Omental fat pad (tissue), 4 donors: ENCODE measurements at places on chromosomes 2 and 18. TPM values are rescaled to one million over a fixed set of nuclear protein-coding genes. Genes with fewer than 3 reads are reported as not detected.

GRCh38 chr18:22446325-22446724, 28.6 kb upstream of the CTAGE1 start:
- no peak for DNase-seq

Gene OXER1
- not detected for total RNA-seq

Gene VAMP5
- 51.4 TPM for total RNA-seq

- no peak for DNase-seq
Observed at GRCh38 chr18:49999128-49999527, 185.8 kb upstream of the ACAA2 start.

DNA sequence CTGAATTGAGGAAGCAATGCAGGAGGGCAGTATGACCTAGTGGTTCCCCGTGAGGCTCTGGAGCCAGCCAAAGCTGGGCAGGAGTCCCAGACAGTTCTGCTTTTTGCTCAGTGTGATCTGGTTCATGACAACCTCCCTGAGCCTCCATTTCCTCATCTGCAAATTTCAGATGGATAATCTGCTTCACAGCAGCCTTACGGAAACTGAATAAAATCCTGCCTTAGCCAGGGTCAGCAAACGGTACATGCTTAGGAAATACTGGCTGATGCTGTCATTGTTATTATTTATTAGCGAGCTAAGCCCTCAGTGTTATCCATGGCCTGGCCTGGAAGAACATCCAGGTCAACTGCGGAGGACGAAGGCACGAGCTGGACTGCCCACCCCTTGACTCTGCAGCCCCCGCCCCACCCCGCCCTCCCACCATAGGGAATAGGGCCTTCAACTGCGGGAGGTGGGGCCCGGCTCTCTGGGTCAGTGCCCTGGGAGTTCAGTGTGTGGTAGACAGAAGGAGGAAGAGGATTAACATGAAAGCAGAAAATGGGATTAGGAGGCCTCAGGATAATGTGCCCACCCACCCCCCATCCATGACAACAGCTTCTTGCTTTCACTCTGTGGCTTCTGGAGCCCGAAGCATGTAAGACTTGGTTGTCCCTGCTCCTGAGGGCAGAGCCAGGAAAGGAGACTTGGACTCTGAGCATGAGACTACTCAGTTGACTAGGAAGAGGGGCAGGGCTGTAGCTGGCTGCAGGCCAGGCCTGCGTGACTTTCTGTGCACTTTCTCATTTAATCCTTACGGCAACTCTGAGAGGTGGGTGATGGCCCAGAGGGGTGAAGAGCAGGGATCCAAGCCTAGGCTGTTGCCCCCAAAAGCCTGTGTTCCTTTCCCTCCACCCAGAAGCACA, 13.1 kb downstream of the PKDCC start:
- DNase-seq = no peak

Gene SLC4A5
- 3.0 TPM for total RNA-seq

DNA sequence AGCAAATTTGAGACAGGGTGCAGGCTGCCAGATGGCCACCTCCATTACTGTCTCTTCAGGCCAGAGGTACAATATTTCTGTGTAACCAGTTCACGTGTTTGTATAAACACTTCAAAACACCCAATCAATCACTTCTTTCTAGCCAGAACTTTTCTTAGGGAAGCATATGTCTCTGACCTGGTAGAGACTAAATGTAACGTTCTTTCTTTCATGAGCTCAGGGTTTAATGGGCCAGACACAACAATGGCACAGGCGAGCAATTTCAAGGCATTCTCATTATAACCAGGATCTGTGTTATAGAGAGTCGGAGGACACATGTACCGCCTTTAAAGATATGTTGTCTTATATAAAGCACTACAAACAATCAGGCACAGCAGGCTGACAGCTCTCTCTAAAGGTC, 1846.4 kb upstream of the PIK3C3 start:
- no peak for DNase-seq

GRCh38 chr2:118922254-118922653, 19.7 kb upstream of the MARCO start:
- DNase-seq = no peak

- no peak for DNase-seq
Observed at GRCh38 chr2:229475778-229476177, 204.7 kb upstream of the PID1 start.

DNA sequence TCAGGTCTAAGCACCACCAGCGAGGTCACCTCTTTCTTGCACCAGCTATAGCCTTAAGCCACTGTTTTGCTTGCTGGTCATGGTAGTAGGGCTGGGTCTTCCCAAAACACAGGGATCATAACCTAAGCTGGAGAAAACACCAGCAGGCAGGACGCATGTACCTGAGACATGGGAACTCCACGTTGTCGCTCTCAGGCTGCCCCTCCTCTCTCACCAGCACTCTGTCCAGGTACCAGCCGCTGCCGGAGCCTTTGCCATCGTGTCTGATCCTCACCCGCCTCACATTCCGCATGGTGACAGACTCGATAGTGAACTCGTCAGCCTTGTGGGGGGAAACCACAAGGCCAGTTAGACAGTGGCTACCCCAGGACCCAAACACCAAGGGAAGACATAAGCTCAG, 79.5 kb downstream of the LOXHD1 start:
- DNase-seq = no peak

Gene CNOT9
- total RNA-seq = 41.1 TPM

Gene TMEM17
- total RNA-seq = 1.2 TPM

GRCh38 chr2:98588880-98589431, 19.4 kb downstream of the COA5 start:
- no peak for DNase-seq

Gene REG1B
- total RNA-seq = not detected

Gene ALK
- total RNA-seq = 0.12 TPM

DNA sequence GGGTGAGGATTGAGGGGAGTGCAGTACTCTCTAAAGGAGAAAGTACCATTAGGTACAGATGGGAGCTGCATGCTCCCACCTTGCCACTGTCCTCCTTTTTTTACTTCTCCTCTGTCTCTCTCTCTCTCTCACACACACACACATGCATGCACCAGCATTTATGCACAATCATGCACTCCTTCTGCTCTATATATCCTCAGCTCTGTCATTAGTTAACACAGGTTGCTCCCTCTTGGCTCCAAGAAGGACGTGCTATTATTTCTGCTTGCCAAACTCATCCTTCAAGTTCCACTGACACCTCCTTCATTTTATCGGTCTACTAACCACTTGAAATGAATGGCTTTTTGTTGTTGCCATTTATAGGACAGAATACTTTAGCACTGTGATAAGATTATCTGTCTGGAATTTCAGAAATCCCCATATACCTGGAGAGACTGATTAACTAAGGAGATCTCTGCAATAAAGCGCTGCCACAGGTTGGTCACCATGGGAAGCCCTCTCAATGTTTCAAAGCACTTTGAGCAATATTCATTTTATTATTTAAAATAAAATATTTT, 178.5 kb upstream of the TRIB2 start:
- no peak for DNase-seq

DNA sequence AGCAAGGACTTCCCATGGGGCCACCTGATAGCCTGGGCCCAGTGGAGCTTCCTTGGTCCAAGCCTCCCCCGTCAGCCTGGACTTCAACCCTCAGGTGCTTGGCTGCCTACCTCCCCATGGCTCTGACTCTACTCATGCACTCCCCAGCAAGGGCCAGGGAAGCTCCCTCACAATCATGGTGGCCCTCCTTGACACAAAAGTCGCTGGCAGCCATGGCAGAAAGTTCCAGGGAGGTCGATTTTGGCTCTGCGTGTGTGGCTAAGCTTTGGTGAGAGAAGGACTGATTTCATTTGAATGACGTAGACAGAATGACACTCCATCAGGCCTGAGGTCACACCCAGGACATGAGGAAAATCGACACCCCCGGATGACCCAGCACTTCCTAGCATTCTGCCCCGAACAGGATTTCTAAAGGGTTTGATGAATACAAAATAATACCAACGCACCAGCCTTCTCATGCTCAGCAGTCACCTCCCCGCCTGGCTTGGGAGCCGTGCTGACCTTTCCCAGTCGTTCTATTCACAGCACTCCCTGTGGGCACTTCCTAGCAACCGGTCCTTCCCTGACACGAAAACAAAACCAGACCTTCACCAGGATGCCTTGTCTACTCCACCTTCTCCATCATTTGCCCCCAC, 52.7 kb downstream of the LBH start:
- DNase-seq = no peak

Gene KIF3C
- 6.2 TPM for total RNA-seq

Gene DAPL1
- 1.5 TPM for total RNA-seq

Gene METAP1D
- total RNA-seq = 9.6 TPM

- no peak for DNase-seq
Observed at GRCh38 chr18:51153659-51154371, 43.7 kb downstream of the MEX3C start.

DNA sequence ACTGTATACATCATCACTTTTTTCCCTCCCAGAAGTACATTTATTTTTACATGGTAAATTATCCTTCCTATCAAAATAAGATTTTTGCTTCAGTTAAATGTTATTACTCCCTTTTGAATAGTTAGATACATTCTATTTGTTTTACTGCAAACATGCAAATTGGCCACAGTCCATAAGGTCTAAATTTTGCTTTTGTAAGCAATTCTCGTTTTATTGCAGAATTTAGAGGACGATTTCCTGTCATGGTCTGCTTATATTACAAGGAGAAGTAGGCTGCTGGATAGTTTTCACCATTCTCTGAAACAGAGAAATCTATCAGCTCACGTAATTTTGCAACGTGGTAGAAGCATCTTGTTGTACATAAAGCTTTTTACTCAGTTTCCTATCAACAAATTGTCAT, 1632.5 kb downstream of the LRP1B start:
- no peak for DNase-seq

DNA sequence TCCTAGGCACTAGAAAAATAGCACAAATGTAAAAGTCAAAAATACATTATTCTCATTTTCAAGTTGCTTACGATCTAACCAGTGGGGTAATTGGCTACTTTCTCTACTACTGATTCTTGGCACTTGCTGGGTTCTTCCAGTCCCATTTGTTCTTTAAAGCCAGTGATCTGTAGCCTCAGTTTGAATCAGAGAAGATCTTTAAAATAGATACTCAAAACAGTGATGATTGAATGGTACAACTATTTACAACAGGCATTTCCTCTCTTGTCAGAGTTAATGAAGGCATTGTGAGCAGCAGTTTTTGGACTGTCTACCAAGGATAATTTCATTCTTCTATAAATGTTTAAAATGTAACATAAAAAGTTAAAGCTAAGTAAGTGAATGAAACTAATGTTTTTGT, 128.3 kb upstream of the FSIP2 start:
- DNase-seq = no peak

Gene LOXHD1
- 2.4 TPM for total RNA-seq

Gene GALNT5
- total RNA-seq = 0.09 TPM

DNA sequence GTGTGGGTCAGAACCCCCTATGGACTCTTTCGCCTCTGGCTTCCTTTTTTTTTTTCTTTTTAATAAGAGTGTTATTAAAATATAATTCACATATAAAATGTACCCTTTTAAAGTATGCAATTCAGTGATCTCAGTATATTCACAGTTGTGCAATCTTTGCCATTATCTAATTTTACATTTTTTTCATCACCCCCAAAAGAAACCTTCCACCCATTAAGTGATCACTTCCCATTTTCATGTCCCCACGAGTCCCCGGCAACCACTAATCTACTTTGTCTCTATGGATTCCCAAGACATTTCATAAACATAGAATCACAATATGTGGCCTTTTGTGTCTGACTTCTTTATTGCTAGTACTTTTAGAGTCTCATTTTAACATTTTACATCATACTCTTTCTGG, 38.7 kb upstream of the ANXA4 start:
- no peak for DNase-seq

Gene CCDC141
- total RNA-seq = 18.9 TPM

Gene LHCGR
- 13.1 TPM for total RNA-seq

- DNase-seq = no peak
Observed at GRCh38 chr2:39408351-39409136, 28.5 kb downstream of the MAP4K3 start.

DNA sequence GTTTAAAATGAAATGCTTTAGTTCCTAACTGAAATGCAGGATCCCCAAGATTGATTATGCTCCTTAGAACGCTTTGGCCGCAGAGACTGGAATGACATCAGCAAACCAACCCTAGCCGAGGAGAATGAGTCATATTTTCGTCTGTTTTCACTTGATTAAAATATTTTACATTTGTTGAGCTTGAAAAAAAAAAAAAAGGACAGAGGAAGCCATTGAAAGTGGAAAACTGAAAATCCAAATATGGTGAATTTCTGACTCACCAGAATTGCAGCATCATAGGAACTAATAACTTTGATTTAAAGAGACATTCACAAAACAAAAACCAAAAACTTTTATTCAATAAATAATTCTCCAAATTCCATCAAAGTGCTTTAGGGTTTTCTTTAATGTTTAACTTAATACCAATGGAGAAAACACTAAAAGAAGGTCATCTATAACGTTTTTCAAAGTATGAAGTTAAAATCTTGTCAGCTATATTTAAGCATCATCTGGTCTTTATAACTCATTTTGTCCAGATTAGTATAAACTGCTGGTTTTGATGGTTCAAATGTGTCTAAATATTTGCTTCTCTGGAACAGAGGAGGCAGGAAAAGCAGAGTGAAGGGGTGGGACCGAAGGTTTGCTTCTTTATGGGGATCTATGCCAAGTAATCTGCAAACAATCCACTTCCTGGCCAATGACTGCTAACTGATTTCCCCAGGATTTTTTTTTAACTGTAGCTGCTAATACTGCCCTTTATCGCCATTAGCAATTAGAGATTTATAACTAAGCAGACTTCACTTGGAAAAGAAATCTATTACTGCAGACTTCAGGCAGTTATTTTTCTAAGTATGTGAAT, 30.9 kb upstream of the COL5A2 start:
- no peak for DNase-seq

- DNase-seq = no peak
Observed at GRCh38 chr2:212667751-212668316, 129.2 kb upstream of the ERBB4 start.

Gene OSBPL1A
- 111 TPM for total RNA-seq

GRCh38 chr18:179499-179898, 21.1 kb downstream of the USP14 start:
- DNase-seq = no peak

DNA sequence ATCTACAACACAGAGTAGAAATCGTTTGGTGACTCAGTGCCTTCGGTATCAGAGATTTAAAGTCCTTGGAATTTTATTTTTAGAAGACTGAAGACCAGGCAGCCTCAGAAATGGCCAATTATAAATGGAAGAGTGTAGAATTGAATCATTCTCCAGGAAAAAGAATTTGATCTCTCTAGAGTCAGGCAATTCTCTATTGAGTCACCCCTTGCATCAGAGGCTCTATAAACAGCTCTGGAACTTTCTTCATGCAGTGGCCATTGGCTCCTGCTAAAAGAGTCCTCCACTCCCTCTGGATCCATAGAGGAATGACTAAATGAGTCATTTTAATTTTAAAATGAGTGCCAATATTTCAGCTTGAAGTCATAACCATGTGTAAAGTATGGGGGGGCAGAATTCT, 816.2 kb downstream of the TDRD15 start:
- no peak for DNase-seq

Gene UGT1A7
- total RNA-seq = not detected

GRCh38 chr2:105179469-105180372, 61.8 kb upstream of the GPR45 start:
- no peak for DNase-seq

Gene DSG1
- not detected for total RNA-seq

DNA sequence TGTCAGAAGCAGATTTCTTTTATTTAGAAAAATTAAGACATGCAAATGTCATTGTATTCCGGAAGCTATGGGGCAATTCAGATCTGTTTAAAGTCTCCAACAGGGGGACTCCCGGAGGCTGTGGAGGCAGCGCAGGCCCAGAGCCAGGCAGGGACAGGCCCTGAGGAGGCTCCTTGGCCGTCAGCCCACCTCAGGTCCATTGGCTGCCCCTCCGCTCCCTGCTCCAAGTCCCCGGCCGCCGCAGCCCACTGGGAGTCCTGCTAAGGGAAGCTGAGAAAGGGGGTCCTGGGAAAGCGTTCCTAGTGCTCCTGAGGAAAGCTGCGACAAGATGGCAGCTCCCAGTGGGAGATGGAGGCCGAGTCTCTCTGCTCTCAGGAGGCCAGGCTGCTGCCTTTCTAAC, 20.0 kb upstream of the LYPD6 start:
- no peak for DNase-seq
